NCI-H1930 (cell line): ENCODE measurements at places on chromosomes 2 and 18.

- no peak for DNase-seq
These were observed 14.7 kb downstream of the ZNF236 start for GRCh38 chr18:76837071-76837470.

GRCh38 chr2:26170795-26171194 lies 2.1 kb upstream of the GAREM2 start:
- DNase-seq: no peak

DNA sequence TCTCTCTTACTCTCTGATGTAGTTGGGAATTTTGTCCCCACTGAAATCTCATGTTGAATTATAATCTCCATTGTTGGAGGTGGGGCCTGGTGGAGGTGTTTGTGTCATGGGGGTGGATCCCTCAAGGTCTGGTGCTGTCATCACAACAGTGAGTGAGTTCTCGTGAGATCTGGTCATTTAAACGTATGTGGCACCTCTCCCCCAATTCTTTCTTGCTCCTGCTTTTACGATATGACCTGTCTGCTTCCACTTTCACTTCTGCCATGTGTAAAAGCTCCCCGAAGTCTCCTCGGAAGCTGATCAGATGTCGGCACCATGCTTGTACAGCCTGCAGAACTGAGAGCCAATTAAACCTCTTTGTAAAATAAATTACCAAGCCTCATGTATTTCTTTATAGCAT lies 337.8 kb upstream of the CDH2 start:
- DNase-seq: no peak

DNA sequence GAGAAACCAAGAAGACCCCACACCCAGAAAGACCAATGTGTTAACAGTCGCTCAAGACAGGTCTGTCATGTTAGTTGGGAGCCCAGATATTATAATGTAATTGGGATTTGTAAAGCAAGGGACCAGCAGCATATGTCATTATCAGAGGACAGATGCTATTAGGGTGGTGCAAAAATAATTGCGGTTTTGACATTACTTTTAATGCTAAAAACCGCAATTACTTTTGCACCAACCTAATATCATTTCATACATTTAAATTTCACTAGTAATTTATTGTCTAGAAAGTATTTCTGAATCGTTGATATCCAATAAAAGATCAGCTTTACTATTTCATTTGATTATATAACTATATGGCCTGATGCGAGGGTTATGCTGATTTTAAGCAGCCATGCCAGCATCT lies 131.2 kb downstream of the TTN start:
- DNase-seq: no peak

- no peak for DNase-seq
These were observed 49.1 kb downstream of the COBLL1 start for GRCh38 chr2:164792316-164793170.

GRCh38 chr18:57728941-57729511 lies 74.1 kb downstream of the ATP8B1 start:
- DNase-seq: no peak

DNA sequence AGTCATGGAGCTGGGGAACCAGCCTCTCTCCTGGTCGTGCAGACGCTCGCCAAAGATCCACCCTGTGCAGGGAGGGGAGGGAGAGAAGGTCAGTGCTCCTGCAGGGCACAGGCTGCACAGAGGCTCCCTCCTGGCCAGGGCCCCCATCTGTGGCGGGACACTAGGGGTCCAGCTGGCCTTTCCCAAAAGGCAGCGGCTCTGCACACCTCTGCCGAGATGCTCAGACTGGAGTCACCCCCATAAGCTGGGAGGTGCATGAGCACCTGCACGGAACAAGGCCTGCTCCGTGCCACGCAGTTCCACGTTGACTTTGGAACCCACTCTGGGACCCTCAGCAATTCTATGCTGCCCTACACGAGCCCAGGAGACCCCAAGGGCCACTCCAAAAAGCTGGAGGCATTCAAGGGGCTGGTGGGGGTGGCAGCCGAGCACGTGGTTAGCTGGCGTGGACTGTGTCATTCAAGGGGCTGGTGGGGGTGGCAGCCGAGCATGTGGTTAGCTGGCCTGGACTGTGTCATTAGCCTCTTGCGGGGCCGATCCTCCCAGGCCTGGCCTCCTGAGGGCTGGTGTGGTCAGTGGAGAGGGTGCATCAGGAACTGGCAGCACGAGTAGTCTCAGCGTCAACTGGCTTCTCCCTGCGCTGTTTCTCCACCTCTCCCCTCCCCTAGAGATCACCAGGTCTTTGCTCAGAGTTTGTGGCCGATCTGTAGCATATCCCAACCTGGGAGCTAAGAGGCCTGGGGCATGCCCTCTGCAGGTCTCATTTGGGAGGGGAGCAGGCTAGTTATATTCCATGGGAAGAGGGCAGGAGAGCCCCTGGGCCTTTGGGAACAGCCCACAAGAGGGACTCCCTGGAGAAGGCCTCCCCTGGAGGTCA lies 9.8 kb downstream of the SNORC start:
- no peak for DNase-seq

GRCh38 chr2:240986787-240987411 lies 11.5 kb upstream of the SNED1 start:
- DNase-seq: no peak

- no peak for DNase-seq
These were observed 10.2 kb downstream of the ZNF516 start for GRCh38 chr18:76484749-76485387.

GRCh38 chr18:12255626-12256026 lies 1.5 kb downstream of the CIDEA start:
- DNase-seq: no peak

GRCh38 chr2:70947556-70948184 lies 12.0 kb downstream of the ATP6V1B1 start:
- no peak for DNase-seq
